ENCODE measurements at places on chromosomes 12 and 14. TPM values are rescaled to one million over a fixed set of nuclear protein-coding genes. Genes with fewer than 3 reads are reported as not detected.

Gene OSBPL8
- total RNA-seq, result 87.7 TPM

Gene SLC25A21
- 2.4 TPM for total RNA-seq

Gene C12orf50
- total RNA-seq, result not detected

Gene NAB2
- 8.3 TPM for total RNA-seq

Gene C12orf57
- 64.9 TPM for total RNA-seq

Gene LRFN5
- 0.07 TPM for total RNA-seq

Gene DEGS2
- total RNA-seq, result under 0.01 TPM

Gene PPP1R13B
- 28.4 TPM for total RNA-seq

Gene RCOR1
- total RNA-seq, result 27.5 TPM

Measured in thoracic aorta endothelial cell (primary cell).